ENCODE measurements at places on chromosomes 2 and 18.

GRCh38 chr2:170155723-170156253 is 22.2 kb upstream of the MYO3B start:
- no peak for DNase-seq

- DNase-seq, result no peak
Measured at GRCh38 chr18:46034230-46034629, 37.8 kb downstream of the PSTPIP2 start.

DNA sequence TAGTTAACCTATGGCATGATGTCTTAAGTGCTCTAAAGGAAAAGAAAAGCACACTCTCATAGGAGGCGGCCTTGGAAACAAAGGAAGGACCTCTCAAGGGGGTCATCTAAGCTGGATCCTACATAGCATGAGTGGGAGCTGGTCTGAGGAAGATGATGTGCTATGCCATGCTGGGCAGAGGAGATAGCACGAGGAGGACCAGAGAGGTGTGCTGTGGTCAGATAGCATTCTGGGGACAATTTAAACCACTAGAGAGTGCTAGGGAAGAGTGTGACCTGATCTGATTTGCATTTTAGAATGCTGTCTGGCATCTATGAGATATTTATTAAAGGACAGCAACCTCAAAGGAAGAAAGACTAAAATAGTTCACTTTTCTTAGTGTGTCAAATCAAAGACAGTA is 910.1 kb upstream of the CELF4 start:
- no peak for DNase-seq

GRCh38 chr2:25561136-25561850 is 112.1 kb downstream of the DTNB start:
- DNase-seq, result no peak

DNA sequence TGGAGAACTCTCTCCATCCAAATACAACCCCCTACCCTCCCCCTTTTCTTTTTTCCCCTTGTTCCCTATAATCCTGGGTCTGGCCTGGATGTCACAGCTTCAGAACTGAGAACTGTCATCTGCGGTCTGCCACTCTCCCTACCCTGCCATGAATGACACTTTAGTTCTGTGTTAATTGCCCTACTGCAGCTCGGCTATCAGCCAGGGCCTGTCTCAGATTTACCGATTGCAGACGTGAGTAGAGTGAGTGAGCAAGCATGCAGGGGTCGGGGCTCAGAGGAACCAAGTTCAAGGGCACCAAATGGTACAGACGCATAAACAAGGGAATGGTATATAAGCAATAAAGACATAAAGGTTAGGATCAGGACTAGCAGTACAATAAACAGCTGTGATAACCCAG is 967.8 kb downstream of the BCL11A start:
- peak; percentile 24 for DNase-seq

Measured in NCI-H1417 (cell line).